ENCODE measurements at places on chromosomes 12 and 14.
A peak's percentile ranks its signal among the peaks of the same experiment; 100 is the strongest.

- DNase-seq = no peak
Measured at GRCh38 chr14:99899578-99900178, 106.5 kb downstream of the EML1 start.

GRCh38 chr14:86521843-86522242 lies 991.9 kb downstream of the FLRT2 start:
- DNase-seq = no peak

DNA sequence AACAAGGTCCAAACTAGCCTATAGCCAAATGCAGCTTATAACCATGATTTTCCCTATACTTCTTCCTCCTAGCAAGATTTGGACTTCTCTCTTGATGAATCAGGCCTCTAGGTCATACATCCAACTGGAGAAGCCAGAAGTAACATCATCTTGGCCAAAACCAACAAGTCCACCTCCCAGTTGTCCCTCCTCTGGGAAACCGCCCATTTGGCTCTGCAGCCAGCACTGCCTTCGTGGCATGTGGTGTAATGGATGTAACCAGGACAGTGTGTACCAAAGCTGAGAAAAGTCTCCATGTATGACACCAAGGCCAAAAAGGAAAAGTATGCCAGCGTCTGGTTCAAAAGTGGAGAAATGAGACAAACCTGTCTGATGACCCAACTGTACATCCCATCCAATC lies 59.3 kb upstream of the VASH1 start:
- DNase-seq = no peak

- DNase-seq = no peak
Measured at GRCh38 chr12:49287876-49288275, 7.1 kb upstream of the PRPH start.

DNA sequence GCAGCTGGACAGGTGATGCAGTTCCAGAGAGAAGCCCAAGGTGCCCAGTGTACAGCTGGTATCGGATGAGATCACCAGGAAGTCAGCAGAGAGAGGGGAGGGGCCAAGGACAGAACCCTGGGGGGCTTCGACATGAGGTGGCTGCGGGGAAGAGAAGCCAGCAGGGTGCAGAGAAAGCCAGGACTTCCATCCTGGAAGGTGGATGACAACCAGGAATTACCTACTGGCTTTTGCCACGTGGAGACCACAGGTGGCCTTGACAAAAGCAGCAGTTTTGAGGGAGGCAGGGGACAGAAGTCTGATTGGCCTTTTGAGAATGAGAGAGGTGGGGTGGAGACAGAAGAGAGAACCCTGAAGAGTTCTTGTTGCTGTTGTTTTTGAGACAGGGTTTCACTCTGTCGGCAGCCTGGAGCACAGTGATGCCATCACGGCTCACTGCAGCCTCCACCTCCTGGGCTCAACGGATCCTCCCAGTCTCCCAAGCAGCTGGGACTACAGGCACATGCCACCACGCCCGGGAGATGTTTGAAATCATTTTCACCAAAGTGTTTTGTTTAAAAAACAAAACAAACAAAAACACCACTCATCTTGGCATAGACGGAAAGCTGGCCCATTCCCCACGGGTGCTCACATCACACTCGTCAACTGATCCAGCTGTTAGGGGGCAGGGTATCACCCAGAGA lies 35.2 kb downstream of the CDC42BPB start:
- DNase-seq = no peak

GRCh38 chr14:38206689-38207376 lies 871 bp upstream of the SSTR1 start:
- DNase-seq = no peak

DNA sequence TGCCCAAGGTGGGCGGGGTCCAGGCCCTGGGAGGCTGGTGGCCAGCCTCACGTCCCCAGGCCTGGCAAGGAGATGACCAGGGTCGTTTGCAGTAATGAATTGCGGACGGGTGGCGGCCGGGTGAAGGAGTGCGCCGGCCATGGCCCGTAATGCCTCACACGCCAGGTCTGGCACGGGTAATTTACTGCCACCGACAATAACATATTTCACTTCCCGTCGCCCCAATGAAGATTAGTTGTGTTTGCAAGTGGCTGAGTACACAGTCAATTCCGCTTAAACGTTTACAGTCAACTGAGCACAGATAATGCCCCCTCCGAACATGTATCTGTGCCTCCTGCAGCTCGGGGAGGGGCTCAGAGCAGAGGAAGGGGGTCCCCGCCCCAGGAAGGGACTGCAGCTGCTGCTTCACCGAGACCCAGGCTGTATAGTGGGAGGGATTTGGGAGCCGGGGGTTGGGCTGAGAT lies 48.3 kb downstream of the MVK start:
- no peak for DNase-seq

DNA sequence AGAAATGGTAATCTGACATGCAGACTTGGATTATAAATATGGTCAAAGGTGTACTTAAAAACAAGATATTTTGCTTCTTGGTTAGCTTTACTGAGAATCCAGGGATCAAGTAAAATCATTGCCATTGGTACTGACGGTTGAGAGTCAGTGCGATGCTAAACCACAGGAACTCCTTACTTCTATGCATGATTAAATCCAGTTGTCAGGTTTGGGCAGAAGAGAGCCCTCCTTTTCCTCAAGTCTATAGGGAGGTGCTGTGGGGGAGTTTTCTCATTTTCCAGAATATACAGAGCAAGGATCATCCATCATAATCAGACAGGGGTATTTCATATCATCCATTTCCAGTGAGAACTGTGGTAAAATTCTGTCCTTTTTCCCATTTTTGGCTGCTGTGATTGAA lies 839.1 kb downstream of the NRXN3 start:
- no peak for DNase-seq

DNA sequence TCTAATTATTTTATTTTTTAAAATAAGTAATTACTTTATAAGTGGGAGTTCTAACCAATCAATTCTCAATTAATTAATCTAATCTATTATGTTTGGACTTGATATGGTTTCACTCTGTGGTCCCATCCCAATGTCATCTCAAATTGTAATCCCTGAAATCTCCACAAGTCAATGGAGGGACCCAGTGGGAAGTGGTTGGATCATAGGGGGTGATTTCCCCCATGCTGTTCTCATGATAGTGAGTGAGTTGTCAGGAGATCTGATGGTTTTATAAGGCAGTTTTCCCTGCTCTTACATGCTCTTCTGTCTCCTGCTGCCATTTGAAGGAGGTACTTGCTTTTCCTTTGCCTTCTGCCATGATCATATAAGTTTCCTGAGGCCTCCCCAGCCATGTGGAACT lies 836.1 kb downstream of the GALC start:
- DNase-seq = no peak

DNA sequence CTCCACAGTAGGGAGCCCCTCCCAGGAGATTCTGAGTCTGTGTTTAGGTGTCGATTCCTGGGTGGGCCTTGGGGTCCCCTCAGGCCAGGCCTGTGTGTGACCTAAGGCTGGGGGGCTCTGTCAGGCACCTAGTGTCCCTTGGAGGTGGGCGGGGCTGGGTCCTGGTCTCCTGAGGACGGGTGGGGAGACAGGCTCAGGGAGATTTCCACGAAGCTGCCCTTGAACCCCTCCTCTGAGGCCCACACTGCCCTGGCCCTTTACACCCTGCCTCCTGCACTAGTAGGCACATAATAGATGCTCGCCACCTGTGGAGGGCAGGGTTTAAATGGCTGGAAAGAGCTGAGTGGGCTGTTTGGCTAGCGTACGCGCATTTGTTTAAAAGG lies 32.9 kb downstream of the MEG3 start:
- no peak for DNase-seq

- DNase-seq = no peak
Measured at GRCh38 chr12:123139926-123140675, 10.8 kb downstream of the PITPNM2 start.

DNA sequence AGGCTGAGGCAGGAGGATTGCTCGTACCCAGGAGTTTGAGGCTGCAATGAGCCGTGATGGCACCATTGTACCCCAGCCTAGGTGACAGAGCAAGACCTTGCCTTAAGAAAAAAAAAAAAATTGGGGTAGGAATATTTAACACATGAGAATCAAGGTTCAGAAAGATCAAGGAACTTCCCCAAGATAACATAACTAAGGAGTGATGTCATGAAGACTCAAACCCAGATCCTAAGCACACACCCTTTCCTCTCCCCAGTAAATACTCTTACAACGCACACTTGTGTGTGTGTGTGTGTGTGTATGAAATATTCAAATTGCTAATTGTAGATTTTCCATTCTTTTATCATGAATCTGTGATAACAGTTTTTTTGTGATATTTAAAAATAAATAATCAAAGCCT lies 90.6 kb upstream of the NUDT4 start:
- DNase-seq = no peak

DNA sequence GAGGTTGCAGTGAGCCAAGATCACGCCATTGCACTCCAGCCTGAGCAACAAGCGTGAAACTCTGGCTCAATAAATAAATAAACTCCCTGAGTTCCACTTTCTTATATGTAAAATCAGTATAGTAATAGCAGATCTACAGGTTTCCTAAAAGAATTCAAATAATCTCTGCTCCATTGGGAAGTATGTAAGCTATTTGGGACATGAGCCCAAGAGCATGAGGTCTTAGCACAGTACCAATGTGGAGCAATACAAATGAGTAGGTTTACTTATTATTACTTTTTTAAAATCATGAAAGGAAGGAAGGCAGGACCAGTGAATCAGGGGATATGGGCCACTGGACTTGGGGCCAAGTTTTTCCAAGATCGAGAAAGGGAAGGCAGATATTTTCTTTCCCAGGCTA lies 216.9 kb upstream of the DIO2 start:
- no peak for DNase-seq

DNA sequence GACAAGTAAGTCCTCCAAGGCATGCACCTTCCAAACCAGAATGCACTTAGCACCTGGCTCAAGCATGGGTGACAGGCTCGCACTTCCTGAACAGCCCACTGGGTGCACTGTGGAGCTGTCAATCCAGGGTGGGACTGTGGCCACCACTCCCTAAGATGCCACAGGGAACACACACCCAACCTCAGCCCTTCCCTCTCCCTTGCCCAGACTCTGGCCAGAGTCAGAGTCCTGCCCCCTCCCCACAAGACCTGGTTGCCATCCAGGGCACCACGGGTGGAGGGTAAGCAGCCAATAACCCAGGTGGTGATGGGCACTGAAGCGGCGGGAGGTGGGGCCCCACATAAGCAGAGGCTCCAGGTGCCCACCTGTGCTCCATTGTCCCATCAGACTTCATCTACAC lies 160.6 kb downstream of the MYRFL start:
- no peak for DNase-seq

DNA sequence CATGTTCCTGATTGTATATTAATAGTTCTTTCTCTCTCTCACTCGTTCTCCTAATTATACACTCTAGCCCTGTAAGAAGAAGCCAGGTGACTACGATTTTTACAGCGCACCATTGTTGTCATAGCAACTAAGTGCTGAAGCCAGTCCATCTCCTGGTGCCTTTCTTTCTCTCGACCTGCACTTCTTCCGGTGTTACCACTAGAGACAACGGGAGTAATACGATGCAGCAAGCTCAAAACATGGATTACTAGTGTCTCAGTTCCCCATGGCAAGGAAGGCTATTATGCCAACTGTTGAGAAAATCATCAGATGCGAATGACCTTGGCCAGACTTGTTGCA lies 40.8 kb upstream of the DCD start:
- DNase-seq = no peak

- no peak for DNase-seq
Measured at GRCh38 chr12:21604245-21605101, at the start of gene GYS2. Gene GYS2 (minus strand): TSS chr12:21604847. CDS start chr12:21604592, 255 bp downstream.

- no peak for DNase-seq
Measured at GRCh38 chr14:70665448-70666360, 24.0 kb downstream of the TTC9 start.

- DNase-seq = no peak
Measured at GRCh38 chr12:65121049-65121955, at the start of gene WIF1. Gene WIF1 (minus strand): TSS chr12:65121305. CDS start chr12:65121191, 114 bp downstream.

GRCh38 chr12:108409481-108409880 lies 70.4 kb upstream of the CMKLR1 start:
- DNase-seq = no peak

DNA sequence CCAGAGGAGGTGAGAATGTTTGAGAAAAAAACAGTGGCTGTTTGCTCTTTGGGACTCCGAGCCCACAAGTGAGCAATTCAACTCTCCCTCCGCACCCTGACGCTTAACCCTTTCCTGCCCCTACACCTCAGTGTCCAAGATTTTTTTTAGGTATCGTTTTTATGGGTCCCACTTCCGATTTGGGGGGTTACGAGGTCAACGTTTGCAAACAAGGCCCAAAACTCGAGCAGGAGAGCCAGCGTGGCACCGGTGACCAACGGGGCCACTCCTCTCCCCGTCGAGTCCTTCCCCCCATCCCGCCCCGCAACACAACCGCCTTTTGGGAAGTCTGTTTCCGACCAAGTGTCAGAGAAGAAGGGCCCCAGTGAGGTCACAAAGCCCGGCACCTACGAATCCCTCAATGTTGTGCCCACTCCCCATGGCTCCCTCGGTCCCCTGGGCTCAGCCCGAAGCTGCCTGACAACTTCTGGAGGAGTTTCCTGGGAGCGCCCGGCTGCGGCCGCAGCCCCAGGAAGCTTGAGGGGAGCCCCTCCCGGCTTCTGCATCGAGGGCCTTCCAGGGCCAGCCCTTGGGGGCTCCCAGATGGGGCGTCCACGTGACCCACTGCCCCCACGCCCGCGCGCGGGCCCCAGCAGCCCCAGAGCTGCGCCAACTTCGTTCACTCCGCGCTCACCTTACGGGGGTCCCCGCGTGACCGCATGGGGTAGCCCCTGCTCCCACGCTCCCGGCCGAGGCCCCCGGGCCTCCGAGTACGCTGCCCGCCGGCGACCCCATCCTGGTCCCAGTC lies 1.2 kb downstream of the CDK2AP1 start:
- no peak for DNase-seq

- DNase-seq = no peak
Measured at GRCh38 chr14:67510121-67510520, 21.6 kb upstream of the TMEM229B start.

DNA sequence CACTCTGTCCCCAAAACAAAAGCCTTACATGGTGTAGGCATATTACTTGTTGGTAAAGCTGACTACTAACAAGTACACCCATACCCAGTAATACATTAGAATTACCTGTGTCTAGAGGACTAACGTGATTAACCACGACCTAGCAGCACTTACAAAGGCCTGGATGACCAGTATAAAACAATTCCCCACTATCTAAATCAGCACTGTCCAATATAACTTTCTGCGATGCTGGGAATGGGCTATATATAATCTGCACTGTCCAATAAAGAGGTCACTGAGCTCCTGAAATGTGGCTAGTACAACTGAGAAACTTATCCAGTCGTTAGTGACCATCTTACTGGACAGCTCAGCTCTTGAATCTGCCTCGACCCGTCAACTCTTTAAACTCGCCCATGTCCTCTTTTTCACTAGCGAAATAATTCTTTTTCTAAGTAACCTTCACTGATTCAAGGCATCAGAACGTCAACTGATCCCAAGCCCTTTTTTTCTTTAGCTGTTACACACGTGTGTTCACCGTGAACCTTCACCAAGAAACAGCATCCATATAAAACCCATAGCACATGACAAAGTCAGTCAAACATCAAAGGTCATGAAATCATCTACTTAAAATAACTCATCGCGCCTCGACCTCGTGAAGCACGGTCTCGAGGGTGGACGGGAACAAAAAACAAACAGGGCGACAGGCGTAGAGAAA lies 905 bp upstream of the CIPC start:
- DNase-seq = no peak

GRCh38 chr14:66383771-66384170 lies 102.4 kb upstream of the CCDC196 start:
- DNase-seq = no peak

- peak; percentile 40 for DNase-seq
Measured at GRCh38 chr14:64823305-64823861, 56.3 kb downstream of the SPTB start.

All from stimulated activated CD8-positive, alpha-beta memory T cell treated with anti-CD3 and anti-CD28 coated beads, Interleukin-4, amount 100 ng/mL, for 1 hour (primary cell).